Activated CD4-positive, alpha-beta memory T cell treated with anti-CD3 and anti-CD28 coated beads, Interleukin-2, amount 10 ng/mL, durations not matched to agents 7 days and 5 days (primary cell): ENCODE measurements at places on chromosomes 16 and 17.

DNA sequence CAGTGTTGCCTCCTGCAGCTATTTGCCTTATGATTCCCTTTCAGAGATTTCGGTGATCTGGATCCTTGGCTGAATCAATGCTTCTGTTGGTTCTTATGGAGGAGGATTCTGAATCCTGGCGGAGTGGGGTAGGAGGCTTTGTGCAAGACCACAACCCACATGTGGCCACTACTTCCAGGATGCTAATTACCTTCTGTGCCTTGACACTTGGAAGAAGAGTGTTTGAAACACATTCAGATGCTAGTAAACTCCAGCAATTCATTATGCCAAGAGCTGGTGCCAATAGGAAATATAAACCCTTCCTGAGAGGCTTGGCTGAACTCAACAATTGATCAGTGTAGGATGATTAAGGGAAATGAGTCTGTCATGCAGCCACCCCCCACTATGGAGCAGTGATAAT, 12.1 kb upstream of the NLRP1 start:
- DNase-seq, result no peak

GRCh38 chr16:55576384-55576783, 9.9 kb downstream of the CAPNS2 start:
- DNase-seq, result no peak

GRCh38 chr16:77793417-77793816, 5.1 kb downstream of the VAT1L start:
- no peak for DNase-seq

GRCh38 chr17:79831265-79832217, 7.7 kb downstream of the CBX4 start:
- no peak for DNase-seq

- peak; percentile 81 for DNase-seq
These were observed 742 bp downstream of the PFN1 start for GRCh38 chr17:4947411-4948165.

DNA sequence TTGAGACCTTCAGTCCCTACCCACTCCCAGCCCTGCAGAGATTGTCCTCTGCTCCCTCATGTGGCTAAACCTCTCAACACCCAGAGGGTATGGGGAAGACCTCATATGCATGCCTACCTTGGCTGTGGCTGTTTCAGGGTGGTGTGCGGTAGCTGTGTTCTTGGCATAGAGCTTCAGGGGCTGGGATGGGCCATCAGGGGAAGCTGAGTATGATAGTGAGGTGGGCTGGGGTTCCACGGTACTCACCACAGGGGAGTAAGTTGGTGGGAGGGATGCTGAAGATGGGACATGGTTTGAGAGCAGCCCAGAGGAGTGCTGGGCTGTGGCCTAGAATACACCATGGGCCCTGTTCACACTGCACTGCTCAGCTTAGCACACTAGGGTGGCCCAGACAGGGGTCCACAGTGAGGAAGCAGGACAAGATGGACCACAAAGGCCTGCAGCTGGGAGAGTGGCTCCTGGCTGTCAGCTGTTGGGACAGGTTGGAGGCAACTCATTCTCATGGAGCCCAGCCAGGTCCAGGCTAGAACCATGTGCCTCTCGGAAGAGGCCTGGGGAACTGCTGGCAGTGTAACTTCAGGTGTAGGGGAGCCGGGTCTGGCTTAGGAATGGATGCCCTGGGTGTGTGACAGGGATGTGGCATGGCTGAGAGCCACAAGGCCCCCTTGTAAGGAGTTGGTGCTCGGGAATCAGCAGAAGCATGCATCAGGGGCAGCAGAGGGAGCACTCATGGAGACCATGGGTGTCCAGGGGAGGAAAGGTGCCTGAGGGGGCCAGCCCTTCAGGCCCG, 3.1 kb downstream of the MFAP4 start:
- DNase-seq, result no peak
